Stimulated activated naive CD8-positive, alpha-beta T cell treated with anti-CD3 and anti-CD28 coated beads, Interleukin-15, Interleukin-2, amounts not matched to agents 100 U/mL and 50 U/mL, for 24 hours (primary cell): ENCODE measurements at places on chromosomes 1 and 21.

DNA sequence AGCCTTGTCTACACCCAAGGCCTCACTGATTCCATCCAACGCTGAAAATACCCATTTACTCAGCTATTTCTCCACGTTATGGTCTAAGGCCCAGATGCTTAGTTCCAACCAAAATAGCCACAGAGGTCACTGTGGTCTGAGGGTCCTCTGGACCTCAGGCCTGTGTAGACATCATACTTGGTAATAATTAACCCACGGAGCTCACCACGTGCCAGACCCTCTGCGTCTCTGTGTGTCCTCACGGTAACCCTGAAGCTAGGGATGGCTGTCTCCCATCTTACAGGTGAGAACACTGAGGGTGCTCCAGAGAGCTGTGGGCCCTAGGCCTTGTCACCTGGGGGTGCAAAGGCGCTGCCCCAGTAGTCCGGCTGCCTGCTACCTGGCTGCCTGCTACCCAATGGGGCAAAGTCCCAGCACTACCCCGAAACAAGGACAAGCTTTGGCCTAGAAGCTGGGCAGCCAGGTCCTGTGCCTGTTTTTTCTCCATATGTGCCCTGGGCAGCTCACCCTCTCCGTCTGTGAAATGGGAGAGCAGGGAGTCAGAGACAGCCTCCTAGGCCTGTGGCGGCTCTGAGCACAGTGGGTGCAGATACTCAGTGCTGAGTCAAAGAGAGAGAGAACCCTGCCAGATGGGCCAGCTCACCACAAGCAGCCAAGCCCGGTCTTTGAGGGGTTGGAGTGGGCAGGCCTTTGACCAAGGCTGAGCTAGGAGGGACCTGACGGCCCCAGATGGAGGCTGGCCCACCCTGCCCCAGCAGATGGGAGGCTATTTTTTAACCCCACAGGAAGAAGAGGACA, 17.0 kb upstream of the RUNX3 start:
- no peak for DNase-seq

GRCh38 chr1:36206323-36206858, 17.9 kb upstream of the THRAP3 start:
- DNase-seq: no peak

DNA sequence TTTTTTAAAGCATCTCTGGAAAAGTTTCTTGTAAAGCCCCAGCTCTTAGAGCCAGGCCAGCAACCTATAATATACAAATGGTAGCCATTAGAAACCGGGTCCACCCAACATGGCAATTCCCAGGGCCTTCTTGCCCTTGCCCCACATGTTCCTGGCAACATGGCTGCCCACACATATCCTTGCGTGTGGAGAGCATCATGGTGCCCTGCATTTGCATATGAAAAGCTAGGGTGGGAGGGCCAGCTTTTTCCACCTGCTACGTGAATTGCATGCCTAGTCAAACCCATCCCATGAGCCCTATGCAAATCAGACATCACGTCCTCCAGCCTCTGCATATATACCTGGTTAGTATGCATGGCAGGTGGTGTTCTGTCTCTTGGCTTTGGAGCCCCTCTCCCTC, 88.2 kb downstream of the RABGAP1L start:
- DNase-seq: no peak

GRCh38 chr1:229447809-229448252, 13.9 kb upstream of the ACTA1 start:
- DNase-seq: no peak

DNA sequence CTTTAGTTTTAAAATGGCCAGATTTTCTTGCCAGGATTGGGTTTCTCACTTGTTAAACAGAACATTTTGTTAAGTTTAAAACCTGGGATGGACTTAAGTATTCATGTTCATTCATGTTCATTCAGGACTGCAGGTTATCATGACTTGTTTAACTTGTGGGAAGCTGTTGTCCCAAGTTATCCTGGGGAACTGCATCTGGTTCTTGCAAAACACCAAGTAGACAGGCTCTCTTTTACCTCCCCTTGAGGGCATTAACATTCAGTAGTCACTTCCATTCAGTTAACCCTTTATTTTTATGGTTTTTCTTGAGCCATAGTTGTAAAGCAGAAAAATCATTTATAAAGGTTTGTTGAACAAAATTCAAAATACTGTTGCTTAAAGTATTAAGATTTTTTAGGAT, 8.1 kb downstream of the SOD1 start:
- no peak for DNase-seq

- DNase-seq: peak; percentile 72
Measured at GRCh38 chr1:17661546-17662157, 93.5 kb upstream of the ACTL8 start.

GRCh38 chr1:208178091-208178529, 66.1 kb downstream of the PLXNA2 start:
- DNase-seq: no peak

- peak; percentile 64 for DNase-seq
Measured at GRCh38 chr1:19390901-19391595, 78.9 kb downstream of the SLC66A1 start.

DNA sequence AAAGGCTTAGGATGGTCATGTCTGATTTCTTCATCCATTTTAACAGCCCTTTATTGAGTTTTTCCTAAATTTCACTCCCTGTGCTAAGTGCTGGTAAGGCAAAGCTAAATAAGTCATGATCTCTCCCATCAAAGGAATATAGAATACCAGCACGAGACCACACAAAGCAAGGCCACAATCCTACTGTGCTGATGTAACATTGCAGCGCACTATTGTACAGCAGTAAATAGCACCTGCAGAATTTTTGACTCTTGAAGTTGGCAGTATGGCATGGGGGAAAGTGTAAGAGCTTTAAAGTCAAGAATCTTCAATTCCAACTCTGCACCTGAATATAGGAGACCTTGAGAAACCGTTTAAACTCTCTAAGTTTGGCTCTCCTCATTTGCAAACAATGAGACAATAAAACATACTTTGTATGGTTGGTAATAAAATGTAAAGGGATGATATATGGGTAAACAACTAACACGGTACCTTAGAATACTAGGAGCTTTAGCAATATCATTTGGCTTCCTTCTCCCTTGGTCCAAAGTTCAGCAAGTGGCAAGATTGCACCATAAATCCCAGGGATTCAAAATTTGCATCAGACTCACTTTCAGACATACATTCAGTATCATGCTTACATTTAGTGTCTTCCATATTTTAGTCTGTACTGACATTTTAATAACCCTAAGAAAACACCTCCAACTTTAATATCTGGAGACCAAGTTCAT, 132.9 kb upstream of the PRDX6 start:
- no peak for DNase-seq

DNA sequence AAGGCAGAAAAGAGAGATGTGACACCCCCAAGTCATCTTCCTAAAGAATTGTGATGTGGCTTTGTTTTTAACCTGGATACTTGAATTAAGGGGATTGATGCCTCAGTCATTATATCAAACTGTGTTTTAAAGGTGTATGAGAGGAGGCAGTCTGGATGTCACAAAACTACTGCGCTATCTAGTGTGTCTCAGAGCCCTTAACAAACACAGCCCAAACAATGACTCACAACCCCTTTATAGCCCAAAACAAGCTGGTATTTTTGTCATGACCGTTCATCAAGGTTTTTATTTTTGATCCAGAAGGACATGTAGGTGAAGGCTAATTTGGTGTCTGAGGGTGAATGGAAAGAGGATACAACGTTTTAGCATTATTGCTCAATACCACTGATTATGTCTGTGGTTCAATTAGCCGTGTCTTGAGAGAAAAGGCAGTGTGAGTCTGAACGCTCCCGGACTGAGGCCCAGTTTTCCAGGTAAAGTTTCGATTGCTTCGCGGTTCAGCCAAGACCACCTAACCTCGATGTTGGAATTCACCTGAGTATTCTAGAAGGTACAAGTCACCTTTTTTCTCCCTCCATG, 71.6 kb downstream of the SGIP1 start:
- DNase-seq: no peak

- no peak for DNase-seq
Measured at GRCh38 chr1:111888740-111889376, 100.6 kb downstream of the KCND3 start.
